ENCODE measurements at places on chromosomes 3 and 15.

DNA sequence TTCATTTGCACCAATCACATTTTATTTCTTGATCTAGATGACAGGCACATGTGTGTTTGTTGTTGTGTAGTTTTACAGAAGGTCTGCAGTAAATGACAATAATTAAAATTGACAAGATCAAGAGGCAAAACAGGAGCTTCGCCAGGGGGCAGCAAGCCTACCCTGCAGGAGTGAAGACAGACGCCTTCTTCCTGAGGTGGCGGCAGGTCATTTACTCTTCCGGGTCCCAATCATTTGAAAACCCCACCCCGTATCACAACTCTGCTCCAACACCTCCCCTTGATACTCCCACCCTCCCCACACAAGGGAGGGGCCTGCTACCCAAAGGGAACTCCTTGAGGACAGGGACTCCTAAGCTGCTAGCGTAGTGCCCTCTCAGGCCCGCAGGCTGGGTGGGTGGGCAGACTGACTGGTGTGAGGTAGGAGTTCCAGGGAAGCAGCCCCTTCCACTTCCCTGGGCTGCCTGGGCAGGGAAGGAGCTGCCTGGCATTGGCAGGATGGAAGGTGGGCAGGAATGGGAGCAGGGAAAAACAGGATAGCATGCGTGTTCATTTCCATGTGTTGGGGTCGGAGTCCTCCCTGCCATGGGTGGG, 13.1 kb downstream of the CHDH start:
- DNase-seq = no peak

- DNase-seq = no peak
Observed at GRCh38 chr3:114351123-114351821, 57.4 kb downstream of the TIGIT start.

GRCh38 chr3:48847053-48847503, 596 bp downstream of the PRKAR2A start:
- DNase-seq = peak; percentile 34

- no peak for DNase-seq
Observed at GRCh38 chr15:40471808-40472150, 995 bp downstream of the CHST14 start.

GRCh38 chr15:79523266-79523665, 91.1 kb downstream of the MINAR1 start:
- DNase-seq = no peak

- DNase-seq = no peak
Observed at GRCh38 chr15:59501597-59501996, 63.6 kb downstream of the FAM81A start.

DNA sequence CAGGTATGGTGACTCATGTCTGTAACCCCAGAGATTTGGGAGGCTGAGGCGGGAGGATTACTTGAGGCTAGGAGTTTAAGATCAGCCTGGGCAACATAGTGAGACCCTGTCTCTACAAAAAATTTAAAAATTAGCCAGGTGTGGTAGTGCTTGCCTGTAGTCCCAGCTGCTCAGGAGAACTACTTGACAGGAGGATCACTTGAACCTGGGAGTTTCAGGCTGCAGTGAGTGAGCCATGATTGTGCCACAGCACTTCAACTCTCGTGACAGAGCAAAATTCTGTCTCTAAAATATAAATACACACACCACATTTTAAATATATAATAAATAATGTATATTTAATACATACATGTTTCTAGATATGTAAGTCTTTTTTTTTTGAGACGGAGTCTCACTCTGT, 53.5 kb upstream of the TEX264 start:
- no peak for DNase-seq

DNA sequence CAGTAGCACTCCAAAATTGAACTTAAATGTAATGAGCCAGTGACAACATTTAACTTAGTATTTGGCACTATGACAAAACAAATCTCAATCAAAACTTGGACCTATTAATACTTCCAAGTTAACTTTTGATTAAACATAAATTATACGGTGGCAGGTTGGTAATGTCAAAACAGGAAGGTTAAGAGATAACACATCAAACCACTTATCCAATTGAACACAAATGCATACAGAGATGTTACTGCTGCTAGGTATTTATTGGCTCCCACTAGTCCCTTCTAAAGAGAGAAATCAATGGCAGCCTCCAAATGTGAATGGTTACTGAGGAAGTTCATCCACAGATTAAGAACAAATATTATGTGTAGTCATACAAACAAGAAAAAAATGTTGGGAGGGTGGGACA, 1.8 kb downstream of the GSK3B start:
- no peak for DNase-seq

- DNase-seq = no peak
Observed at GRCh38 chr3:169246158-169246557, 417.4 kb downstream of the MECOM start.

DNA sequence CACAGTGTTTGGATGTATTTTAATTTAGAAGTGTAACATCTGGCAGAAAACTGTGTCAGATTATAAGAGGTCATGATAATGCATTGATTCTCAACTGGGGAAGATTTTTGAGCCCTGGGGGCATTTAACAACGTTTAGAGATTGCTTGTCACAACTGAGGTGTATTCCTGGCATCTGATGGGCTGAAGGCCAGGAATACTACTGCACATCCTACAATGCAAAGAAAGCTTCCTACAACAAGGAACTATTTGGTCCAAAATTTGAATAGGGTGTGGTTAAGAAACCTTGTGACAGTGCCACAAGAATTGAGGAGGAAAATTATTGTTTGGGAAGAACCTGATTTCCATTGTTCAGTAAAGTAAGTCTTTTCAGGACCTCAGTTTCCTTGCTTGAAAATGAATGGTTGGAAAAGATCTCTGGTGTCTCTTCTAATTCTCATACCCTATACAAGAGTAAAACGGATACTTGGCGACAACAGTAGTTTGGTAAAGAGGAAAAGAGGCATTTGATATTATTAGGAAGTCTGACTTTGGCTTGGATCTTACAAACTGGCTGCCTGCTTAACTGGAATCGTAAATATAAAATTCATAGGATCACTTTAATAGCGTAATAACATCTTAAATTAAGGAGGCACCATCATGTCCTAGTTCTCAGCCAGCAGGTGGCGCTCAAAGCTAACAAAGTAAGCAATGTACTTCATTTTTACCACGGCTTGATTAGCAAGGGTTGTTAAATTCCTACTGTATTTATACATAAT, 4.3 kb downstream of the DAZL start:
- DNase-seq = peak; percentile 41

GRCh38 chr15:26129852-26130251, 266.7 kb upstream of the ATP10A start:
- no peak for DNase-seq

GRCh38 chr15:85024509-85025336, 43.1 kb downstream of the PDE8A start:
- no peak for DNase-seq

DNA sequence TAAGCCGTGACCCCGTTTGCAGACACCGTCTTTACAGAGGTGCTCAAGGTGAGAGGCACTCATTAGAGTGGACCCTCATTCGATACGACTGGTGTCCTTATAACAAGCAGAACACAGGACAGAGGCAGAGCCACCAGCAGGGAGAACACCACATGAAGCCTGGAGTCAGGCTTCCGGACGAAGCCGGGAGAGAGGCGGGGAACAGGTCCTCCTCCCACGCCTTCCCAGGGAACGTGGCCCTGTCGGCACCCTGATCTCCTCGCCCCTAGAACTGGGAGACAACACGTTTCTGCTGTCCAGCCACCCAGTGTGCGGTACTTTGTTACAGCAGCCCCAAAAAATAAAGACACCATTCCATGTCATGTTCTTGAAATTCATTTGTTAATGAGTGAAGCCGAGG, 33.6 kb downstream of the ZDHHC19 start:
- DNase-seq = no peak

DNA sequence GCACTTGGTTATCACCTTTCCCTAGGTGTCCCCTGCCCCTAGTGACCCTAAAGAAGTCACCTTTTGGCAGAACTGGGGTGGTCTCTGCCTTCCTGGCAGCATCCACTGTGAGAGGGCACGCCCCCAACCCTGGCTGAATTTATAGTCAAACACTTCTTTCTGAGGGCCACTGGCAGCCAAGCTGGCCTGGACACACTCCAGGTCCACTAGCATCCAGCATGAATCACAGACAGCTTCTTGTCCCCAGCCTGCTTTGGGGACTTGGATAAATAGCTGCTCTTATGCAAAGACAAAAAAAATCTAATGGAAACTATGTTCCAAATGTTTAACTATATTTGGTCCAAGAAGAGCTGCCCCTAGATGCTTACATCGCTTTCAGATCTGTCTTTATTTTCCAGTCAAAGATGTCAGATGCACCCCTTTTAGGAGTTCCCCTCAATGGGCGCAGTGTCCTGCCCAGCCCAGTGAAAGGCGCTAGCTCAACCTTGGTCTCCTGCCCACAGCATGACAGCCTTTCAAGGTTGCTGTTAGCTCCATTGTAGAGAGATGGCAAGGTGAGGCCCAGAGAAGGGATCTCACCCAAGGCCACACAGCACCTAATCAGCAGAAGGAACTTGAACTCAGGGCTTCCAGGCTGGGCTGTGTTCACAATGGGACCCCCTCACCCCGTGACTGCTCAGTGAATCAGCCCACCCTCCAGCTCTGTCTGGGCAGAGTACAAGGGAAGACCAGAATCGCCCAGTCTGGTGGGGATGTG, 7.0 kb downstream of the RASL12 start:
- no peak for DNase-seq

GRCh38 chr3:120369037-120369467, 19.9 kb upstream of the LRRC58 start:
- DNase-seq = no peak

GRCh38 chr3:169232863-169233262, 430.6 kb downstream of the MECOM start:
- no peak for DNase-seq

GRCh38 chr3:151933234-151933853, 59.9 kb downstream of the SUCNR1 start:
- DNase-seq = no peak

- DNase-seq = no peak
Observed at GRCh38 chr3:156037356-156037755, 83.0 kb upstream of the KCNAB1 start.

GRCh38 chr3:126684218-126684751, 19.8 kb upstream of the CHCHD6 start:
- no peak for DNase-seq

DNA sequence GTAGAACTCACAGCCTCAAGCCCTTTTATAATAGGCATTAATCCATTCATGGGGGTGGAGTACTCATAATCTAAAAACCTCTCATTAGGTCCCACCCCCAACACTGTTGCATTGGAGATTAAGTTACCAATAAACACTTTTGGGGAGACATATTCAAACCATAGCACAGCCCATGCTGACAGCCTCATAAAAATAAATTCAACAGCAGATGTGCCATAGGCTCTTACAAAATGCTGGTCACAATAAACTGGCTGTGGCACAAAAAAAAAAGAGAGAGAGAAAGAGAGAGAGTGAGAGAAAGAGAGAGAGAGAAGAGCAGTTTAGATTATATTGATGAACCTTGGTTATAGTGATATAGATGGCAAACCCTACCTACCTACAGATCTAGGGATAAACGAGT, 1000.9 kb downstream of the TUSC7 start:
- no peak for DNase-seq

DNA sequence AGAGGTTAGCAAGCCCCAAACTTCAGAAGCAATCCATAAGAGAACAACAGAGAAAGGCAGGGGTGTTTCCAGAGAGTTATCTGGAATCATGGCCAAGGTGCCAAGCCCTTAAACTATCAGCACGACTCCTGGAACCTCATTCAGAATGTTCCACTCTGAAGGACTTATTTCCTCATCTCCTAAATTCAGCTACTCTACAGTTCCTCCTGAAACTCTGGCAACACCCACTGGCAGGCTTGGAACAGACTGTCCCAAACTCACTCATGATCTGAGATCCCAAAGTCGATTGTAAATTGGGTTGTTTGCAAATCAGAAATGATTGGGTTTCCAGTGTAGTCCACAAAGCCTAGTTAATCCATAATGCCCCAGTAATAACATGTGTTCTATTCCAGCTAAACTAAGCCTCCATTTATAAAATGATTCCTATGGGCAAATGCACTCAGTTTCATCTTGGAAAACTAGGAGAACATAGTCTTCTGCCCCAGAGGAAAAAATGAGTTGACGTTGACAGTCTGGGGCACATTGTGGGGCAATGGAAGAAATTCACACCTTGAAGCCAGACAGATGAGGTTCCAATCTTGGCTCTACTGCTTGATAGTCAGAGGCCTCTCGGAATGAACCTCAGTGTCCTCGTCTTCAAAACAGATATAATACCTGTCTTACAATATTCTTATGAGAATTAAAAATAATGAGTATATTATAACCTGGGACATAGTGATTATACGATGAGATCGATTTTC, 65.9 kb downstream of the SLCO2A1 start:
- no peak for DNase-seq

DNA sequence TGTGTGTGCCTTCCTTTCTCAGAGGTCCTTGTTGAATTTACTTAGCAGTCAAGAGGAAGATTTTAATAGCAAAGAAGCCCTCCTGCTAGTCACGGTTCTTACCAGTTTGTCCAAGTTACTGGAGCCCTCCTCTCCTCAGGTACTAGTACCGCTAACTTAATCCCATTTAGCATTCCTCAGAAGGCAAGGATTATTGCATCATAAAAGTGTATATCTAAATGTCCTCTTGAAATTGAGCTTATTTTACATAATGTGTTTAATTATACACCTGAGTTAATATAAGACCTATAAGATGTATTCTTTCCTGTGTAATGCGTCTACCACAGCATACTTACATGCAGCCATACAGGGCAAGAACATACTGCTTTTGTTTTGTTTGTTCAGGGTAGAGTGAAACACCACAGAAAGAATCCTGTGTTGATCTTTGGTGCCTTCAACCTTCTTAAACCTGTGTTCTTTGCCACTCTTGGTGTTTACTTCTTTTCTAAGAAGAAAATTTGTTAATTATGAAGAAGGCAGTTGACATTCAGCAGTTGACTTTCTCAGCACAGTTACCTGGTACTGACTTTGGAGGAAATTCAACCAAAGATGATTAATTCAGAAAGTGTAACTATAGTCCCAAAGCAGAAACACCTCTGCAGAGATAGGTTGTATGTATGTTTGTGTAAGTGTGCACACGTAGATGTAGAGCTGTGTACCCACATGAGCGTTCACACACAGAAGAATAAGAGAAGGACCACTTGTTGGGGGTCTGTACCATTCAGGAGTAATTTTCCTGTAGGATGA, 33.1 kb downstream of the POLG start:
- DNase-seq = no peak

DNA sequence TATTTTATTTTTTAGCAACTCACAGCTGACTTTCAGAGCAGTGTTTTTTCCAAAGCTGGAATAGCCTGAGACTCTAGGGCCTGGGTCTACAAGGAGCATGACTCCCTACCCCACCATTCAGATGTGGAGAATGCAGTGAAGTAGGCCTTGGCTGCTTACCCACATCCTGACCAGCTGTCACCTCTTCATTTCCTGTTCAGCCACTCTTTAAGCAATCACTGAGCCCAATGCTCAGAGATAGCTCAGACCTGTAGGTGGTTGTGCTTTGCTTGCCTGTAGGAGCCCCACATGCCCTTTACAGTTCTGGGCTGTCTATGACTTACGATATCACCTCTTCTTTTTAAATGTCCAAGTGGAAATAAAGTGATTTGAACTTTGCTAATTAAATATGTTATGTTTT, 148.1 kb downstream of the NEK11 start:
- no peak for DNase-seq

- DNase-seq = no peak
Observed at GRCh38 chr15:23437673-23438072, 9.4 kb downstream of the GOLGA6L2 start.
